ENCODE measurements at places on chromosomes 5 and 9. TPM values are rescaled to one million over a fixed set of nuclear protein-coding genes. Genes with fewer than 3 reads are reported as not detected.
A peak's percentile ranks its signal among the peaks of the same experiment; 100 is the strongest.

GRCh38 chr5:139710319-139711066 lies 62.3 kb downstream of the CXXC5 start:
- peak; percentile 70 for DNase-seq

BHMT gene
- 0.14 TPM for polyA plus RNA-seq

SLC22A4 gene
- polyA plus RNA-seq: 0.92 TPM

- DNase-seq: no peak
Measured at GRCh38 chr9:98942906-98943681, 613 bp upstream of the COL15A1 start.

GRCh38 chr5:116827078-116827477 lies 252.5 kb upstream of the SEMA6A start:
- no peak for DNase-seq

DNA sequence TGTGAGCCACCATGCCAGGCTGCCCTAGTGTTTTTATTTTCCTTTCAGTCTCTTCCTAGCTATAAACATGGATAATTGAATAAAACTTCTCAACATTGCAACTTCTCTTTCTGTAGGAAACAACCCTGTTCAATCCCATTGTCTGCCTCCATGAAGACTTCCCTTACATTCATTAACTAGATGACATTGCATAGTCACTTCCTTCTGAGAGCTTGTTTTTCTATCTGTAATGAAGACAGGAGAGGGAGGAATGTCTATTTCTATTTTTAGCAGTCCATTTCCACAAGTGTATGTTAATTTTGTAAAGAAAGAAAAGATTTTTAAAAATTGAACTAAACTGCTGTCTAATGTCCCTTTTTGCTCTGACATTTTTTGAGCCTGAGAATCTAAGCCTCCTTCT lies 55.6 kb upstream of the MELK start:
- no peak for DNase-seq

- DNase-seq: no peak
Measured at GRCh38 chr5:14753292-14753691, 88.8 kb downstream of the OTULIN start.

ECM2 gene
- polyA plus RNA-seq: 0.76 TPM

Measured in pancreas (tissue), 10 donors.